G401 (cell line): ENCODE measurements at places on chromosomes 3 and 15.

GRCh38 chr15:66231394-66232266, 21.9 kb downstream of the MEGF11 start:
- DNase-seq, result peak; percentile 63

GRCh38 chr3:185813205-185813604, 11.6 kb downstream of the IGF2BP2 start:
- no peak for DNase-seq

- DNase-seq, result no peak
Measured at GRCh38 chr3:177314897-177315296, 117.6 kb upstream of the TBL1XR1 start.

GRCh38 chr3:70065696-70066253, 66.2 kb downstream of the SAMMSON start:
- DNase-seq, result no peak

DNA sequence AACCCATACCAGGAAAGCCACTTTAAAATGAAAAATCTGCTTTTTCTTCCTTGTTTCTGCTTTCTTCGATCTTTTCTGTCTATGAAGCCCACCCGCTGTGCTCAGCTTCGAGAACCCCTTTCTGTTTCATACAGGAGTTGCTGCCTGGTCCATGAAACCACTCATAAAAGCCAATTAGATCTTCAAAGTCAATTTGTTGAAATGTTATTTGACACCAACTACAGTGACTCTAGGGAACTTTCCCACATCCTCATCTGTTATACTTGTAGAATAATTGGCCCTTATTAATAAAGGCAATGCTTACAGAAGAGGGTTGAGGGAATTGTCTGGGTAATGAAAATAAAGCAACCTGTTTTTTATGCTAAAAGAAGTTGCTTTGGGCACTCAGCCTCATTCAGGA, 523.6 kb downstream of the OCA2 start:
- no peak for DNase-seq

GRCh38 chr15:74053941-74054529, 28.3 kb downstream of the GOLGA6A start:
- DNase-seq, result peak; percentile 25

DNA sequence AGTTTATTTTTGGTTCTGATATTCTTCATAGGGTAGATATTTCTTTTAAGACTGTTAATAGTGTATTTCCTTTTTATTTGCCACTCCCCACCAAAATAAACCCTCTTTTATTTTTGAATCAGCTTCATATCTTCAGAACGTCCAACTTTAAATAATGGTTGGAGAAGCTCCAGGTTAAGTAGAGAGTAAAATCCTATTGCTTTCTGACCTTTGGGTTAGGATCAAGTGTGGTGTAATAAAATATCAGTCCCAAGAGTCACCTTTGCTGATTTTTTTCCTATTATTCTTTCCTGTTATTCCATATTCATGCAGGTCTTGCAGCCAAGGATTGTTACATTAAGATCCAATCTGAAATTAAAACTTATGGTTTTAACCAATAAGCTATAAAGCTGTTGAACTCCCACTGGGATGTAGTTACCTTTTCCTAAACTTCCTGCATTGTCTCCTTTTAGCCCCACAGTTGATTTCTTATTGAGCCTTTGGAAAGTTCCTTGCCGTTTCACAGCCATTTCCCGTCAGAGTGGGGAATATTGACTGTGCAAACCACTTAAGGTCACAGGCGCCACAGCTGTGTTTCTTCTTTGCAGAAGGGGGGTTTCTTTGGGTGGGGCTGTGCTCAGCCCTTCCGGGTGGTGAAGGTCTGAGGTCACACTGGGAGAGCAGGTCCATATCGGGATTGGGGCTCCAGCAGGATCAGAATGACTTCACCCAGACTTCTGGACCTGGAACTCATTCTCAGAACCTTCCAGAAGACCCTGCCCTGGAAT, 287.3 kb upstream of the CTDSPL start:
- no peak for DNase-seq

DNA sequence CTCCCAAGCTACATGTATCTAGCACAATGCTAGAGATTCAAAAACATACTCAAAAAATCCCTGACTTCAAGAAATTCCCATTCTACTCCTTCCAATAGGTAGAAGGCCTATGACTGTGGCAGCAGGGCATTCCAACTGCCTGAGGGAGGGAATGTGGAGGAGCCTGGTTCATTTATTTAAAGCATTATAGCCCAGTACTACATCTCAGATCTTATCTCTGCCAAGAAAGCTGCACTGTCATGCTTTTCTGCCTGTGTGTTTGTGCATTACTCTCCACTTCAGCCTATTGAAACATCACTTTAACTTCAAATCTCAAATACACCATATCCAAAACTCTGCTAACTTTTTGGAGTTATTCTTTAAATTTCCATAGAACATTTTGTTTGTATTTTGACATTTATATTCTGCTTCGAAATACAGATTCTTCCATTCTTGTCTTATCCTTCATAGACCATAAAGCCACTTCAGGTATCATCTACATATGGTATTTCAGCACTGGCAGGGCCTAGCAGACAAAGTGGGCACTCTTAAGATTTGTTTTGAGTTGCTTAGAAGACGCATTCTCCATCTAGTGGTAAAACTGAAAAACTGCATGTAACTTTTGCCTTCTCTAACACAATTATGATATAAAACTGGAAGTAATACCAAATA, 59.1 kb upstream of the NEDD4 start:
- DNase-seq, result peak; percentile 52

- DNase-seq, result no peak
Measured at GRCh38 chr3:150312018-150312657, 96.0 kb upstream of the TSC22D2 start.

- no peak for DNase-seq
Measured at GRCh38 chr15:73596174-73596573, 37.0 kb downstream of the NPTN start.

DNA sequence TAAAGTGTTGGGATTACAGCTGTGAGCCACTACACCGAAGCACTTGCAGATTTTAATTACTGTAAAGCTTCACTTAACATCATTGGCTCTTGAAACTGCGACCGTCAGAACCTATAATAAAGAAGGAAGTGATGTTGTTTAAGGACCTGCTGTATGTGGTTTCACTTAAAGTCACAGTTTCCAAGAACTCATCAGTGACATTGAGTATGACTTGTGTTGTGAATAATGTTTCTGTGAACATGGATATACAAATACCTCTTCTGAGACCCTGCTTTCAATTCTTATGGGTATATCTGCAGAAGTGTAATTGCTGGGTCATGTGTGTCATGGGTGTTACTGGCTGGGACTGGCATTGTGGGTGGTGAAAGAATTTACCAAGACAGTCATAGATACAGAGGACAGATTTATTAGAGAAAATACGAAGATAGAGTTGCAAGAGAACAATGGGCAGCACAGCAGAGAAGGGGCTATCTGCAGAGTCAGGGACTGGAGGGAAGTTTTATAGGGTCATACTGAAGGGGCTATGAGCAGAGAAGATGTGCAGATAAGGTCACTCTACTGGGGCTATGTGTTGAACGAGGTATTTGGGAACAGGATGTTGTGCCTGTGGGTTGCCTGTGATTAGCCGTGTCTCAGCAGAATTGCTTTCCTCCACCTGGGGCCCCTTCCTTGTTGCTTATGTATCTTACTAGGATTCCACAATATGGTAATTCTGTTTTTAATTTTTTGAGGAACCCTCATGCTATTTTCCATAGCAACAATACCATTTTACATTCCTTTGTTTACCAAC, 4.5 kb downstream of the NDUFB5 start:
- DNase-seq, result no peak

- DNase-seq, result no peak
Measured at GRCh38 chr3:179565496-179565895, 2.8 kb downstream of the ACTL6A start.

DNA sequence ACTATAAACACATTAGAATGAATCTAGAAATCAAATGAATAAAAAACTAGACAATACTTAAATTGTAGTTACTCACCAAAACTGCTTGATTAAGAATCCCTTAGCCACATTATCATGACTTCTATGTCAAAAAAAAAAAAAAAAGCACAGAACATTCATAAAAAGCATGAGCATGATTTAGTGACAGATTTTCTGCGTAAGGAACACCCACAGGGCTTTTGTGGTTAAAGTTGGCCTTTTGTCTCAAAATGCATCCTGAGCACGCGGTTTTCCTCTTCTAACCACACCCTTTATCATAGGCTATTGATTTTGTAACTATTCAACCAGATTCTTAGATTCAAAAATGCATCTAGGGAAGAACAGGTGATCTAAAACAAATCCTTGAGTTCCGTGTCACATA, 334.0 kb upstream of the NR2F2 start:
- DNase-seq, result no peak

GRCh38 chr3:171407759-171408158, 52.4 kb downstream of the TNIK start:
- DNase-seq, result no peak

DNA sequence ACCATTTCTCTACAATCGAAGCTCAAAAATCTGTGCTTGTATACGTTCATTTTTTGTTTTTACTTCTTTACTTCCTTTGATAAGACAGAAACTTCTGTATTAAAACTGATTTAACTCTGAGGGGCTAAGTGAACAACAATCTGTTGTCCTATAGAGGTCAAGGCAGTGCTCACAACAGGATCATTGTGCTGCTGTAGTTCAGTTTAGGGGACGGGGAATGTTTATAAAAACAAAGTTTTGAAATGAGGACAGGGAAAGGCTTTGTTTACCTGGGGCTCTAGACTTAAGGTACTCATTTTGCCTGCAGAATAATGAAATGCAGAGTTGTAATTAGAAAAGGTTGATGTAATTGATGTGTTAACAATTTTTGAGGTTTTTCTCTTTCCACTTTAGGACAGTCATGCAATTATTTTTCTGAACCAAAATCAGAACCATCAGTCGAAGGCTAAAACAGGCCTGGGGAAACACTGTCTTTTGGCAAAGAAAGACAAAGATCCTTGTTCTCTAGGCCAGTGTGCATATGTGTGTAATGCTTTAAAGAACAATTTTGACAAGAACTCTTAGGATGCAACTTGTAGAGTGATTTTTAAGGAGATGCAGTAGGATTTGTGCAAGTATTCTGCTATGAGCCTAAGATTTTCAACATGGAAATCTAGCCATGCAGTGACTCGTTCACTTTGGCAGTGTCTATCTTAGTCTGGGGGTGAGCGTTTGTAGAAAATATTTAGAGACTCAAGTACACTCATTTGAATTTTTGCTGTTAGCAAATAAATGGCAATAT, 165.2 kb downstream of the PGPEP1L start:
- no peak for DNase-seq

- no peak for DNase-seq
Measured at GRCh38 chr3:176697284-176697889, 499.9 kb downstream of the TBL1XR1 start.

DNA sequence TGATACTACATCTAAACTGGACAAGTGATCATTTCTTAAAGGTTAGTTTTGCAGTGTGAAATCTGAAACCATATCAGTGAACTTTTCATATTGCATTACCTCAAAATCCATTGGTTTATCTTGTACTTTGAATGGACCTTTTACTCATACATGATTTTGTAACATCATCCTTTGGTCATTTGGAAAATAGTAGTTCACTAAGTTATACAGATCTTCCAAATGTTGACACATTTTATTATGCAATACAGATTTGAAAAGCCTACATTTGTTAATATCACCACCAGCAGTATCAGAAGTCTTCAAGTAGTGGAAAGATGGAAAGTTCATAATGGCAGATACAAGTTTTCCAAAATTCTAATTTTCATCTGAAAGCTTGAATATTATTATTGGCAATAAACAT, 64.0 kb upstream of the CDV3 start:
- DNase-seq, result no peak

DNA sequence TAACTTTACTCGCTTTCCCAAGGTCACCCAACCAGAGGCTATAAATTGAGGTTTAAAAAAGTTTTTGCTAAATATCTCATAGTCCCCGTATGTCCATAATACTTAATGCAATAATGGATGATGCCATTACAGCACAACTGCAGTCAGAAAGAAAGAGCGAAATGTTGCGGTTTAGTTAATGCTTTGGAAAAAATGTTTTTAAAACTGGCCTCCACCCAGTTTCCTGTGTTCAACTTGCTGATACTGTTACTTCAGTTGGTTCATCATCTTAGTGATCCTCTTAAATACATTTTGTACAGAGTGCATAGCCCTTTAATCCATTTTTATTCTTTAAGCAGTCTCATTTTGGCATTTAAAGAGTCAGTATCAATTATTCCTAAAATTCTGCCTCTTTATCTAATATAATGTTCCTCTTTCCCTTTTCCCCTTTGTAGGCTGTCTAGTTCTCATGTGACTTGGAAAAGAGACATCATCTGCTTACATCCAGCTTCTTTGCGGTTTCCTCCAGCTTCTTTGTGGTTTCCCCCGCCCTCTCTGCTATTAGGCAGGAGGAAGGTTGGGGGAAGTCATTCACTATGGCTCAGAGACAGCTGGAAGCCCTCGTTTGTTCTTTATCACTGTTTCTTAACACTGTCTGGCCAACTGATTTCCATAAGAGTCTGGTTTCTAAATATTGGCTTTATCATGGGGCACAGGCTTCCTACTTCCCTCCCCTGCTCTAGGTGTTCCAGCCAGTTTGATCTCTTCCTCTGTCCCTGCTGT, 154.3 kb downstream of the GOLIM4 start:
- no peak for DNase-seq

GRCh38 chr3:100401674-100402041, 319 bp downstream of the LNP1 start:
- DNase-seq, result peak; percentile 65

- DNase-seq, result no peak
Measured at GRCh38 chr3:174126990-174127758, 729.6 kb downstream of the NLGN1 start.

DNA sequence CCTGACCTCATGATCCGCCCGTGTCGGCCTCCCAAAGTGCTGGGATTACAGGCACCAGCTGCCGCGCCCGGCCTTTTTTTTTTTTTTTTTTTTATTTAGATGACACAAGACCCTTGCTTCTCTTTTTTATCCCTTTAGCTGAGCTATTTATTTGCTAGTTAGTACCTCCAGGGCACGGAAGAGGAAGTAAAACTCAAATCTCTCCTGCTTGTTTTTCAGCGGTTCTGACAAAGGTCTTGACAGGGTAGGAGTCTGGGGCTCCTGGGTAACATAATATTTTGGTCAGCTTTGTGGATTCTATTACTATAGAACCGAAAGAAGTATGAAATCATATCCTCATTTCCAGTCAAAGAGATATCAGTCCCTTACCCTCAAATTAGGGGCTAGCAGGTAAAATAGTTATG, 44.0 kb upstream of the ETV5 start:
- no peak for DNase-seq
